ENCODE measurements at places on chromosomes 2 and 18. TPM values are rescaled to one million over a fixed set of nuclear protein-coding genes. Genes with fewer than 3 reads are reported as not detected.
A peak's percentile ranks its signal among the peaks of the same experiment; 100 is the strongest.

- no peak for DNase-seq
- no peak overlapping the region for H3K4me3 ChIP-seq
- H3K27ac ChIP-seq: peak overlapping the region; percentile 40
- H3K27me3 ChIP-seq: no peaks in the 10 kb centered on the region
- H3K36me3 ChIP-seq: no peaks in the 10 kb centered on the region
Observed at GRCh38 chr18:44771956-44772917, 91.5 kb downstream of the SETBP1 start.

GRCh38 chr2:223522796-223523195, 79.4 kb downstream of the SCG2 start:
- no peak for DNase-seq
- peaks cover 4% of the 10 kb centered on the region for H3K36me3 ChIP-seq
- H3K4me1 ChIP-seq: no peaks in the 10 kb centered on the region
- H3K27ac ChIP-seq: no peak overlapping the region
- no peaks in the 10 kb centered on the region for H3K27me3 ChIP-seq
- no peak overlapping the region for H3K4me3 ChIP-seq

- H3K4me3 ChIP-seq: no peak overlapping the region
- no peak for DNase-seq
- no peaks in the 10 kb centered on the region for H3K36me3 ChIP-seq
- no peaks in the 10 kb centered on the region for H3K4me1 ChIP-seq
- H3K27me3 ChIP-seq: no peaks in the 10 kb centered on the region
Observed at GRCh38 chr2:155161314-155161713, 462.8 kb downstream of the KCNJ3 start.

DNA sequence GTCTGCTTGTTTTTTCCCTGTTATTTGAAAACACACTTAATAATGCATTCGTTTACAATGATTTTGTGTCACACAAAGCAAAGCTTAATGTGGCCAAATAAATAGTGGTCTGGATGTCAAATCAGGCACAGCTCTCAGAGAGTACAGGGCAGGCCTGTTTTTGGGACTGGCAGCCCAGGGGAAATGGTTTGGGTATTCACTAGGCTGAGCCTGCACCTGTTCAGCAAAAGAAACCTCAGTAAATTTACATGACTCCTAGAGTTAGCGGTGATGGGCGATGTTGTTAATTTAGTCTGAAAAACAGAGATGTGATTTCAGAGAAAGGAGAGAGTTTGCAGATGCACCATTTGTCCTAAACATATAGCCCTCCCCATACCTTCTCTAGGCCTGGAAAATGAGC, 197.1 kb downstream of the ALK start:
- no peaks in the 10 kb centered on the region for H3K36me3 ChIP-seq
- no peak overlapping the region for H3K4me3 ChIP-seq
- no peaks in the 10 kb centered on the region for H3K27me3 ChIP-seq
- DNase-seq: no peak
- no peak overlapping the region for H3K27ac ChIP-seq

DNA sequence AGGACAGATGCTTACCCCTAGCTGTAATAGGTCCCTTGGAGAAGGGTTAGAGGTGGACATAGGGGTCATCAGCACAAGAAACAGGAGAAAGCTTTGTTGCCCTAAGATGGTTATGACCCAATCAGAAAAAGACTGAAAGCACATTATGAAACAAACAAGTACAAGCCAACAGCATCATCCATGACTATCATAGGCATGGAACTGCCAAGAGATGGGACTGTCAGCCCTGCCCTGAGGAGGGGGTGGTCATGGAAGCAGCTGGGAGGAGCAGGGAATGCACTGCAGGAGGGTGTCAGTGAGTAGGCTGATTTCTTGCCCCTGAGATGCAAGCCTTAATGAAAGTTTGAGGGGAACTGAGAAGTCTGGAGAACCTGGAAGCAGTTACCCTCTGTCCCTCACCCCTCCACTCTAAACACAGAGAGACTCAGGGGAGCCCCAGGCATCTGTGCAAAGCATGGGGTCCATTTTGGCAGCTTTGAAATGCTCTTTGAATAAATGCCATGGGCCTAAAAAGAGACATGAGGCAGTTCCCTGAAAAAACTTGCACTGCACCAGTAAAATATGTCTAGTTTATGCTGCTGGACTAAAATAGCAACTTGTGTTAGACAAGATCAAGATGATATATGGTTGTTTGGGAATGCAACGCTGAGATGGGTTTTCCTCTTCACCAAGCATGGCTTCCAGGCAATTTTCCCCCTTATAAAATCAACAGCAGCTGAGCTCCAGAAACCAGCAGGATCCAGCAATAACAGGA, 122.7 kb upstream of the ZFP36L2 start:
- H3K36me3 ChIP-seq: no peaks in the 10 kb centered on the region
- H3K27ac ChIP-seq: peak overlapping the region; percentile 76
- DNase-seq: no peak
- no peak overlapping the region for H3K4me3 ChIP-seq
- peaks cover 11% of the 10 kb centered on the region for H3K4me1 ChIP-seq
- no peaks in the 10 kb centered on the region for H3K27me3 ChIP-seq

DNA sequence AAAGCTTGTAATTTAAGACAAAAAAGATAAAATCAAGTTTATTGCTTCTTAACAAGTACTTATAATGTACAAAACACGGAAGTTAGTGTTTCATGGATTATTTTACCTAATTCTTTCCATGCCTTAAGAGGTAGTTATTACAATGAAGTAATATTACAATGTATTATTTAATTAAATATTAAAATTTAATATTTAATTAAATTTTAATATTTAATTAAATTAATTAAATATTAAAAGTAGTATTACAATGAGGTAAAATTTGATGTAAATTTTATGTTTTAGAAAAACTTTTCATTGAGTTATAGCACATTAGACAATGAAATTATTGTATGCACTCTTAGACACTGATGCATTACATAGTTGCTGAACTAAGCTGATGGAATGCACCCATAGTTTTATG, 220.7 kb upstream of the NETO1 start:
- H3K4me3 ChIP-seq: no peak overlapping the region
- no peak overlapping the region for H3K27ac ChIP-seq
- no peaks in the 10 kb centered on the region for H3K36me3 ChIP-seq

DNA sequence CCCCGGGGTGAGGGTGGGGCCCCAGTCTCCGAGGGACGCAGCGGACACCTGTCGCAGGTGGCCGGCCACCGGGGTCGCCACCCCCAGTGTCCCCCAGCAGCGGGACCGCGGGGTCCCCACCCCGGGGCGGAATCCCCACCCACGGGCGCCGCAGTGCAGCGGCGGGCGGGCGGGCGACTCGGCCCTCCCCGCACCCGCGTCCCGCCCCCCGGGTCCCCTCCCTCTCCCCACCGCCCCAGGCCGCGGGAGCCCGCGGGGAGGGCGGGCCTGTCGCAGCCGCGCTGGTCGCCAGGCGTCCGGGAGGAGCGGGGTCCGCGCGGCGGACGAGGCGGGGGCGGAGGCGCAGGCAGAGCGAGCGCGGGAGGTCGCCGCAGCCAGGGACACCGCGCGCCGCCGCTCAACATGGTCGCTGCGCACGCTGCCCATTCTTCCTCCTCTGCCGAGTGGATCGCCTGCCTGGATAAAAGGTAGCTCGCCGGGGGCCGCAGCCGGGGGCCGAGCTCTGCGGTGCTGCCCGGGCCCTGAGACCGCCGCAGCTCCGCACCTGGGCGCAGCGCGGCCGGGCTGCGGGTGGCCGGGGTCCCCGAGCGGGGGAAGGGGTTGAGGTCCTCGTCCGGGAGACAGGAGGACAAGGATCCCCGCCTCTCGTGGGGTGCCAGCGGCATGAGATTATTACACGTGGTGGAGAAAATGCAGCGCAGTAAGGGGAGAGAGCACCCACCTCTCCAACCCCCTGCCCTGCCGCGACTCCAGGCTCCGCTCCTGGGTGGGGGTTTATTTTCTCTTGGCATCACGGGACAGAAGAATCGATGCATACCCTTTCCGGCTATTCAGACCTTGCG, at the start of gene RAPGEF4:
TSS of gene RAPGEF4 (plus strand) at position 264 of the 842 bp plus-strand sequence. CDS start at position 403, 139 bp downstream.
- H3K4me3 ChIP-seq: peak within 1 kb of the TSS; percentile 33
- no peaks in the 10 kb centered on the region for H3K27me3 ChIP-seq
- no peaks in the 10 kb centered on the region for H3K36me3 ChIP-seq
- no peak for DNase-seq

DNA sequence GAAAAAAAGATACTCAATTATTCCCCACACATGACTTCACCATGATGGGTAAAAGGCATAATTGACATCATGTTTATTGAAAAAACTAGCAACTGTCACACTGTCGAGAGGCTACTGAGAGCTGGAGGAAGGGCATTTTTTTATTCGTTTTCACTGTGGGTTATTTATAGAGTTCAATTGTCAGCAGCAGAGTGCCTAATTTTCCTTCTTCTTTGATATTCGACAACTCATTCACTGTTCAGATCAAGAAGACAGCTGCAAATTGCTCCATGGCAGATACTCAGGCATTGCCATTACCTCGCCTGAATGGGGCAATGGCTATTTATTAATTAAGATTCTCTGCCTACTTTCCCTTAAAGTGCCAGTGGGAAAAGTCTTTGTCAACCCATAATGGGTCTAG, 197.5 kb upstream of the NRP2 start:
- no peak overlapping the region for H3K4me3 ChIP-seq
- H3K27me3 ChIP-seq: no peaks in the 10 kb centered on the region
- no peaks in the 10 kb centered on the region for H3K36me3 ChIP-seq
- H3K27ac ChIP-seq: no peak overlapping the region

GRCh38 chr2:195468771-195469170, 188.3 kb upstream of the SLC39A10 start:
- no peaks in the 10 kb centered on the region for H3K4me1 ChIP-seq
- no peaks in the 10 kb centered on the region for H3K27me3 ChIP-seq
- H3K4me3 ChIP-seq: no peak overlapping the region
- no peak overlapping the region for H3K27ac ChIP-seq
- no peaks in the 10 kb centered on the region for H3K36me3 ChIP-seq

- peaks cover 15% of the 10 kb centered on the region for H3K4me1 ChIP-seq
- no peak overlapping the region for H3K4me3 ChIP-seq
- DNase-seq: no peak
- no peaks in the 10 kb centered on the region for H3K36me3 ChIP-seq
Observed at GRCh38 chr2:239225871-239226561, 174.8 kb downstream of the HDAC4 start.

DNA sequence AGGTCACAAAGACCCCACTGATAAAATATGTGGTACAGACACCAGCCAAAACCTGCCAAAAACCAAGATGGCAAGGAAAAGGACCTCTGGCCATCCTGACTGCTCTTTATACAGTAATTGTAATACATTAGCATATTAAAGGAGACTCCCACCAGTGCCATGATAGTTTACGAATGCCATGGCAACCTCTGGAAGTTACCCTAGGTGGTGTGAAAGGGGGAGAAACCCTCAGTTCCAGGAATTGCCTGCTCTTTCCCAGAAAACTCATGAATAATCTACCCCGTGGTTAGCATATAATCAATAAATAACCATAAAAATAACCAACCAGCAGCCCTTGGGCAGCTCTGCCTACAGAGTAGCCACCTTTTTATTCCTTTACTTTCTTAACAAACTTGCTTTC, 129.8 kb upstream of the EPB41L3 start:
- no peaks in the 10 kb centered on the region for H3K27me3 ChIP-seq
- no peak overlapping the region for H3K4me3 ChIP-seq
- H3K27ac ChIP-seq: no peak overlapping the region
- H3K4me1 ChIP-seq: no peaks in the 10 kb centered on the region
- no peaks in the 10 kb centered on the region for H3K36me3 ChIP-seq

DNA sequence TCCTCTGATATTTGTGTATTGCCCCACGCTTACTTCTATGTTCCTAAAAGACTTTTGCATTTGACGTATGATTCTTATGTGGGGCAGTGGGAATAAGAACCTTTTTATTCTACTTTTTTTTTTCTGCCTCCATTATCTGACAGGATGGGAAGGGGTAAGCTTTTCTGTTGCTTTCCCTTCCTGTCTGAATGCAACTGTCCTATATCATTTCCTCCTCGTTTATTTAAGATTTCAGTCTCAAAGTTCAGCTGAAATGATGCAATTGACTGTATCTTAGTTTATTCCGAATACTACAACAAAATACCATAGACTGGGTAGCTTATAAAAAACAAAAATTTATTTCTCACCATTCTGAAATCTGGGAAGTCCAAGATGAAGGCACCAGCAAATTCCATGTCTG, 24.1 kb upstream of the HNMT start:
- no peaks in the 10 kb centered on the region for H3K4me1 ChIP-seq
- H3K36me3 ChIP-seq: no peaks in the 10 kb centered on the region
- H3K4me3 ChIP-seq: no peak overlapping the region
- no peak overlapping the region for H3K27ac ChIP-seq
- DNase-seq: no peak

- no peaks in the 10 kb centered on the region for H3K27me3 ChIP-seq
- H3K36me3 ChIP-seq: no peaks in the 10 kb centered on the region
- no peaks in the 10 kb centered on the region for H3K4me1 ChIP-seq
- no peak overlapping the region for H3K27ac ChIP-seq
- DNase-seq: no peak
- H3K4me3 ChIP-seq: no peak overlapping the region
Observed at GRCh38 chr2:61597300-61598289, 59.4 kb upstream of the XPO1 start.

DNA sequence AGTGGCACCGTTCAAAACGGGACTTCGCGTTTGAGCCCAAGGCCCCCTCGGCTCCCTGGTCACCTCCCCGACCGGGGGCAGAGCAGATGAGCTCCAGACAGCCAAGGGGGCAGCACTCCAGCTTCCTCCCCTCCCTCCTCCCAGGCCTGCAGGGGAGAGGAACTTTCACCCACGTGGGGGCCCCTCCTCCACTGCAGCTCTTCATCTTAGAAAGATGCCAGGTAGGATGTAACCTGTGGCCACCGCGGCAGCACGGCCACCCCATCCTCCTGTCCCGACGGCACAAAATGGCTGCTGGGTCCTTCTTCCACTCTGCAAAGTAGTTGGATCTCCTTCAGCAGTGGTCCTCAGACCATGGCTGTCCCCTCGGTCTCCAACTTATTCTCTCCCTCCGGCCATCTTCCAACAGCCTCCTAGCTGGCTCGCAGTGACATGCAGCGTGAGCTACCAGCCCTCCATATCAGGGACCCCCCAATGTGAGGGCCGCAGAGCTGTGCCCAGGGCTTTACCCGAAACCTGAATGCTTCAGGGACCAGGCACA, 94.5 kb upstream of the ID2 start:
- no peaks in the 10 kb centered on the region for H3K36me3 ChIP-seq
- H3K4me1 ChIP-seq: no peaks in the 10 kb centered on the region
- no peak overlapping the region for H3K27ac ChIP-seq
- H3K27me3 ChIP-seq: no peaks in the 10 kb centered on the region
- no peak overlapping the region for H3K4me3 ChIP-seq

DNA sequence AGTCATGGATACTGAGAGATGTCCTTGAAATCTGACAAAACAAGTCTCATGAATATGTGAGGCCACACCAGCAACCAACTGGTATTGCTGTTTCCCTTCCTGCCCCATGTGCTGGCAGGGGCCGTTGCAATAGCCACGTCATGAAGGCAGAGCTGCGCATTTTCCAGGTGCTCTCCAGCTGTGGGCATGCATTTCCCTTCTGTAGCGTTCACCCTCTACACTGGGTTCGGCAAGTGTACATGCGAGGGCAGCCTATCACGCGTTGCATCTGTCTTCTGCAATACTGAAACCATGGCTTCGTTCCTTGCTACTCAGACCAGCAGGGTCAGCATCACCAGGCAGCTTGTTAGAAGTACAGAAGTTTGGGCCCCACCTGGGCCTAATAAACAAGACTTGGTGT, 17.4 kb downstream of the ARL4C start:
- H3K4me1 ChIP-seq: no peaks in the 10 kb centered on the region
- H3K36me3 ChIP-seq: no peaks in the 10 kb centered on the region
- H3K4me3 ChIP-seq: no peak overlapping the region
- DNase-seq: no peak
- H3K27ac ChIP-seq: no peak overlapping the region

LBX2 gene
- total RNA-seq: 1.3 TPM

SERPINB5 gene
- 17.4 TPM for total RNA-seq

GALNT5 gene
- 0.16 TPM for total RNA-seq

DYSF gene
- 15.7 TPM for total RNA-seq
